ENCODE measurements at places on chromosomes 2 and 18. TPM values are rescaled to one million over a fixed set of nuclear protein-coding genes. Genes with fewer than 3 reads are reported as not detected.

NR4A2 gene
- 0.18 TPM for total RNA-seq

NEU2 gene
- not detected for total RNA-seq

PSMA8 gene
- total RNA-seq: not detected

SLC9A2 gene
- total RNA-seq: not detected

GPBAR1 gene
- 0.53 TPM for total RNA-seq

RGPD4 gene
- total RNA-seq: not detected

CYRIA gene
- 3.0 TPM for total RNA-seq
